ENCODE measurements at places on chromosomes 1 and 21. TPM values are rescaled to one million over a fixed set of nuclear protein-coding genes. Genes with fewer than 3 reads are reported as not detected.

DNA sequence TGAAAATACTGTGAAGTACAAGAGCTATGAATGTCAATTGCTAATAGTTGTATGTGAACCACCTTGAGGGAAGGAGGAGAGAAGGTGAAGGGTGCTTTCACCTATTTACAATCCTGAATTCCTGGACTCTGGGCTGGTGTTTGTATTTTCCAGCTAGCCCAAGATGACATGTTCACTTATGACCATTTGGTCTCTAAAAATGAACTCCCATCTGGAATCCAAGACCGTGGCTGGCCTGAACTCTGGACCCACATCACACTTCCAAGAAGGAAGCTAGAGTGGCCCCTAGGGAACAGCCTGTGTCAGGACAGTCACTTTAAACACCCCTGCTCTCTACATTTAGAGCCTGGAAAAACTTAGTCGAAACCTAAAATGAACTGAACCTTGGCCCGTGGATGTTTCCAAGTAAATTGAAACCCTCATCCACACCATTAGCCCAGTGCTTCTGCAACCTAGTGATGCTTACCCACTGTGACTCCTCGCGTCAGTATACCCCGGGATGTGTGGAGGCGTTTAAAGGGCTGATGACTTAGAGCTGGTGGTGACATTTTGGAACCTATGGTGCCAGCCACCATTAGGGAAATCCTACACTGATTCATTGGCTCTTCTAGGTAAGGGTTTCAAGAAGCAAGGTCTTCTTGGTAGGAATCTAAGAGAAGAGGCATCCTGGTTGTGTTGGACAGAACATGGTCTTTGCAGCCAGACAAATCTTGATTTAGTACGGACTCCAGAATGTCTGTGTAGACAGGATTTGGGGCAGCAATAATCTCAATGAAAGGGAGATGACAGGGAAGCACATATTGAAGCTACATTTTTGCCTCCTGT lies 171.5 kb upstream of the IRF2BP2 start:
- peaks cover 10% of the 10 kb centered on the region for H3K4me1 ChIP-seq
- H3K27ac ChIP-seq, result no peak overlapping the region
- H3K36me3 ChIP-seq, result no peaks in the 10 kb centered on the region
- DNase-seq, result no peak

GRCh38 chr1:18795002-18795689 lies 64.3 kb downstream of the TAS1R2 start:
- H3K36me3 ChIP-seq, result no peaks in the 10 kb centered on the region
- no peak overlapping the region for H3K4me3 ChIP-seq
- H3K27ac ChIP-seq, result no peak overlapping the region
- no peaks in the 10 kb centered on the region for H3K4me1 ChIP-seq
- peaks cover 3% of the 10 kb centered on the region for H3K27me3 ChIP-seq
- DNase-seq, result no peak

DNA sequence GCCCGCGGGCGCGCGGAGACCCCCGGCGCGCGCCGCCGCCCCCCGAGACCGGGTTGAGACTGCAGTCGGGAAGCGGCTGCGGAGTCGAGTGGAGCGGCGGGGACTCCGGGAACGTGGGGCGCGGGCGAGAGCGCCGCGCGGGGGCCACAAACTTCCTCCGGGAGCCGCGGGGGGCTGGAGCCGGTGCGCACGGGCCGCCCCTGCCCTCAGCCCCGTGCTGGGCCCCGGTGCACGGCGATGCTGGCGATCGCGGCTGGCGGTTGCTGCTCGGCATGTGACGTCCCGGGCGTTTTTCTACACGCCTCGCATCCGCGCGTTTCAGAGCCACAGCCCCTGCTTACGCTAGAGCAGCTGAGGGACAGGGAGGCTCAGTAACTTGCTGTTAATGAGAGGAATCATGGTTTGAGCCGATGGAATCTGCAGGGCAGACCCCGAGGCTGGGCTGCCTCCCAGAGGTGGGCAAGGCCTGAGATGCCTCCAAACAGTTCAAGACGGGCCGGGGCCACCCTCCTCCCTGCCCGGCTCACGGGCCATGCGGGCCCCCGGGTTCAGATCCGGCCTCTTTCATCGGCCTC lies 520 bp downstream of the TMEM201 start:
- no peaks in the 10 kb centered on the region for H3K36me3 ChIP-seq
- peak overlapping the region; percentile 59 for H3K27ac ChIP-seq
- peak; percentile 44 for DNase-seq
- peaks cover 28% of the 10 kb centered on the region for H3K4me1 ChIP-seq
- H3K4me3 ChIP-seq, result peak overlapping the region; percentile 67

DNA sequence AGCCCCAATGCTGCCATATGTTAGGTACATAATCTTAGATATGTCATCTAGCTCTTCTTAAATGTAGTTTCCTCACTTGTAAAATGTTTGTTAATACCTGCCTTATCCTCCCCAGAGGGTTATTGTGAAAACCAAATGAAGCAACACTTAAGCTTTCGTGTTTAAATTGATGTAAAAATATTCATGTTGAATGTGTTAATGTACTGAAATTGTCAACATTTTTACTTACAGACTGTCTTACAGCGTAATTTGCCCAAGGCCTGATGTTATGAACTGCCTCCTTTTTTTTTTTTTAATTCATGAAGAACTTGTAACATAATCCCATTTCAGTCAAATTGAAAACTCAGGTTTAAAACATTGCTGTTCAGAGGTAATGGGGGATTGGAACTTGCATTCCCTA lies 25.6 kb upstream of the ENAH start:
- no peak overlapping the region for H3K27ac ChIP-seq
- H3K4me1 ChIP-seq, result no peaks in the 10 kb centered on the region
- H3K27me3 ChIP-seq, result peaks cover 6% of the 10 kb centered on the region
- DNase-seq, result no peak
- H3K4me3 ChIP-seq, result no peak overlapping the region

MPL gene
- polyA plus RNA-seq, result not detected

GRCh38 chr1:172727956-172728603 lies 69.2 kb downstream of the FASLG start:
- H3K4me3 ChIP-seq, result no peak overlapping the region
- H3K36me3 ChIP-seq, result no peaks in the 10 kb centered on the region
- H3K27ac ChIP-seq, result no peak overlapping the region
- DNase-seq, result peak; percentile 57
- H3K4me1 ChIP-seq, result no peaks in the 10 kb centered on the region

GRCh38 chr1:177164380-177165068 lies at the start of gene ASTN1:
TSS of gene ASTN1 (minus strand) at chr1:177164712. CDS start at chr1:177164676, 36 bp downstream.
- H3K36me3 ChIP-seq, result no peaks in the 10 kb centered on the region
- no peak within 1 kb of the TSS for H3K27ac ChIP-seq
- no peak within 1 kb of the TSS for H3K4me3 ChIP-seq
- H3K4me1 ChIP-seq, result no peaks in the 10 kb centered on the region
- no peak for DNase-seq

All from CD8-positive, alpha-beta memory T cell (primary cell).